ENCODE measurements at places on chromosomes 7 and 10.

DNA sequence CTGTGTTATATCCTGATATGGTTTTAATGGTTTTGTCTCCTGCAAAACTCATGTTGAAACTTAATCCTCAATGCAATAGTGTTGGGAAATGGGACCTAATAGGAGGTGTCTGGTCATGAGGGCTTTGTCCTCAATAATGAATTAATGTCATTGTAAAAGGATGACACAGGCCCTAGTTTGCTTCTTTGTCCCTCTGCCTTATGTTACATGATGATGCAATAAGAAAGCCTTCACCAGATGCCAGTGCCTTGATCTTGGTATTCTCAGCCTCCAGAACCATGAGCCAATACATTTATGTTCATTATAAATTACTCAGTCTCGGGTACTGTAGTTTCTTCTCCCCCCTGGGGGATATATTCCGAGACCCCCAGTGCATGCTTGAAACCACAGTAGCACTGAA is 1247.4 kb upstream of the SORCS1 start:
- no peak for DNase-seq

GRCh38 chr7:2567679-2568278 is 9.0 kb downstream of the IQCE start:
- DNase-seq = peak; percentile 80

- DNase-seq = no peak
Observed at GRCh38 chr10:125817337-125817946, 5.6 kb downstream of the UROS start.

DNA sequence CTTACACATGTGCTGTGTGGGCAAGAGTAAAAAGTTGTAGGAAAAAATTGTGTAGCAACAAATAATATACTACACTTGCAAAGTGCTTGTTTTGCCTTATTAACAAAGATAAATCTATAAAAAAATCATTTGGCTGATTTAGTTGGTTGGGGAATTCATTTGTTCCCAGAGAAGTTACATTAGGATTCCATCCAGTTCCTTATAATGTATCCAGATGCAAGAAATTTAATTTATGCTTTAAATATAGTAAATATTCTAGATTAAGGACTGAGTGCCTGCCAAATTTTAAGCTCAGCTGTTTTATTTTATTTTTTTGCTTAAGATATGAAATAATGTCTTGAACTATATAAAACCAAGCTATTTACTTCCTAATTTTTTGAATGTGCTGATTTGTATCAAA is 1169.9 kb downstream of the NXPH1 start:
- DNase-seq = no peak

DNA sequence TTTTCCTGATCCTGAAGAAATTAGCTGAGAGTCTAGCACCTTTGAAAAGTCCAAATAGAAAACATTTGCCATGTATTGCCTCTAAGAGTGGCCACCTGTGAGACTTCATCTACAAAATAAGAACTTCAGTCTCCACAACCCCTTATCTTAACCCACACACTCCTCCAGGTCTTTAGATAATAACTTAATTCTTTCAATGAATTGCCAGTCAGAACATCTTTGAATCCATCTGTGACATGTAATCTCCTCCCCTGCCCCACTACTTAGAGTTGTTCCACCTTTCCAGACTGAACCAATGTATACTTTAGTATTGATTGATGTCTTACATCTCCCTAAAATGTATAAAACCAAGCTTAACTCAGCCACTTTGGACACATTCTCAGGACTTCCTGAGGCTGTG is 84.4 kb upstream of the FAM171A1 start:
- no peak for DNase-seq

DNA sequence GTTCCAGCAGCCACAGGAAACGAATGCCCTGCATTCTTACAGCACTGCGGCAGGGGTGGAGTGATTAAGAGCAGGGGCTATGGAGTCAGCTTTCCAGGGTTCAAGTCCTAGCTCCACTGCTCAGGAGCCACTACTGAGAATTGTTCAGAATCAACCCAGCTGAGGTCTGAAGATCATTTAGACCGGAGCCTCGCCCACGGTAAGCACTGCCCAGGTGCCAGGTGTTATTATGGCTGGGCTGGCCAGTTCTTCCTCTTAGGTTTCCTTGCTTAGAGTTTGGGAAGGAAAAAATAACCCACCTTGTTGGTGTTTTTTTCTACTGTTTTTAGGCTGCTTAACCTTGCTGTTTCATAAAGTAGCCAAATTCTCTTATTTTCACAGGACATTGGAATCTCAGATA is 4.8 kb upstream of the FIGNL1 start:
- no peak for DNase-seq

DNA sequence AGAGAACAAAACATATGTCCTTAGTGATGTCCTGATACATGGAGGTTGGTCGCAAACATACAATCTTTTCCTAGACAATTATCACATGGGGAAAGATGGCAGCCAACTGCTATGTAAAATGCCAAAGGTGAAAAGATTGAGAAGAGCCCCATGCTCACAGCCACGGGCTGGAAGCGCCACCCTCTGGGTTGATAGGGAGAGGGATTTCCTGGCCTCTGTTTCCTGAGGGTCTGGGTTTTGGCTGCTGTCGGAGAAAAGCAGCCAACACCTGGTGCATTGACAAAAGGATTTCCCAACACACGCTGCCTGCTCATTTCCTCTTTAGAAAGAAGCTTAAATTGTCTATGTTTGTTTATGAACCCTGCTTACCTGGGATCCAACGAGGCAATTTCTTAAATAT is 43.8 kb downstream of the ITIH5 start:
- DNase-seq = no peak

- no peak for DNase-seq
Observed at GRCh38 chr10:78224602-78225001, 190.9 kb downstream of the RPS24 start.

DNA sequence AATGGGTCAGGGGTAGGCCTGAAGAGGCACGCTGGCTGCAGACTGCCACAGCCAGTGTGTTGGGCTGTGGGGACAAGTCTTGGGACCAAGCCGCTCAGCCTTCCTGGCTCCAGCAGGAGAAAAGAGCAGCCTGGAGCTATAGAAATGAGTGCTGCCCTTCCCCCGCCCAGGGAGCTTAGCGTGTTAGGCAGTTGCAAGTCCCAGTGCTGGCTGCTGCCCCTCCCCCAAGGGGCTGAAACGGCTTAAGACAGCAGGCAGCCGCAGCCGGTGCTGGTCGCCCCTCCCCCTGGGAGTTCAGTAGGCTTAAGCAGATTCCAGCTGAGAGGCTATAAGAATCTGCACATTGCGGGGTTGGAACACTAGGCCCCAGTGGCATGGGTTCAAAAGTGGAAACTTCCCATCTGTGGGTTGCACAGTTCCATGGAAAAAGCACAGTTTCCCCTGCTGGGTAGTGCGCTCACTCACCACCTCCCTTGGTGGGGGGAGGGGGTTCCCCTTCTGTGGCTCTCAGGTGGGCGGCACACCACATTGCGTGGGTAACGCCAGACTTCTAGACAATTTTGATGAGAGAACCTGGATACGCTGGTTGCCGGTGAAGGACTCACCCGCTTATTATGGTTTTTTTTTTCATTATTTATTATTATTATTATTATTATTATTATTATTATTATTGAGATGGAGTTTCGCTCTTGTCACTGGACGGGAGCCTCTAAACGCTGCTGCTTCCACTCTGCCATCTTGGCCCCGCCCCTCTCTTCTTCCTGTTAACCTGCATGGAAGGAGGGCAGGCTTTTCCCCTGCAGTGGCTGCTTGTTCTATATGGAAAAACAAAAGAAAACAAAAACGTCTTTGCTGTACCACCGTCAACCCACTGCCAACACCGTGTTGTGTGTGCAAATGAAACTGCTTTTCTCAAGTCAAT is 151.1 kb downstream of the CXCL12 start:
- no peak for DNase-seq

- DNase-seq = no peak
Observed at GRCh38 chr10:126022841-126023240, 126.5 kb downstream of the FANK1 start.

GRCh38 chr10:89738551-89739209 is 37.3 kb downstream of the KIF20B start:
- peak; percentile 18 for DNase-seq

DNA sequence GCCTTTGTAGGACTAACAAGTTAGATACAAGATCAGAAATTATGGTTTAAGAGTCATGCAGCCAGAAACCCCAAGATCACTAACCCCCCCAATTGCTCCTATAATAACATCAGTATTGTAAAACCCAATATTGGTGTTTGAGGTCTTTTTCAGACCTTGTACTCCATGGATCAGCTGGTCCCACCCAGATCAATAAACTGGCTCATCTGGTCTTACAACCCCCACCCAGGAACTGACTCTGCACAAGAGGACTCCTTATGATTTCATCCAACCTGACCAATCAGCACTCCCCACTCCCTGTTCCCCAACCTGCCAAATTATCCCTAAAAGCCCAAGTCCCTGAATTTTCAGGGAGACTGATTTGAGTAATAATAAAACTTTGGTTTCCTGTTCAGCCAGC is 6.4 kb upstream of the GSAP start:
- no peak for DNase-seq

- DNase-seq = no peak
Observed at GRCh38 chr10:69382382-69383117, 34.2 kb downstream of the TACR2 start.

- no peak for DNase-seq
Observed at GRCh38 chr10:112215342-112215774, 31.8 kb upstream of the GPAM start.

DNA sequence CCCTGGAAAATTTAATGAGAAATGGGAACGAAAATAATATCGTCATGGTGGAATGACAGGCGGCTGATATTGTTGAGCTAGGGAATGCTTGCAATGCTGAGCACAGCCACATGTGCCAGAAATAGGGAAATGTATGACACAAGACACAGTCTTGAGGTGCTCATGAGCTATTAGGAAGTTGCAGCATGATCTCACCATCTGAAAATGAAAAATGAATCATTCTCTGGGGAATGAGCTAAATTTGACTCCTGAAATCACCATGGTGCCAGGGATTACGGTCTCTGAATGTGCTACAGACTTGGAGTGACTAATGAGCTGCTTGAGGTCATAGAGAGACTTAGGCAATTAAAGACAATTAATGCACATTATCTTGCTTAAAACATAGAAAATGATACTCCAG is 845.0 kb downstream of the CNTNAP2 start:
- DNase-seq = peak; percentile 16

GRCh38 chr10:31032258-31033132 is 830 bp upstream of the ZNF438 start:
- DNase-seq = peak; percentile 98

DNA sequence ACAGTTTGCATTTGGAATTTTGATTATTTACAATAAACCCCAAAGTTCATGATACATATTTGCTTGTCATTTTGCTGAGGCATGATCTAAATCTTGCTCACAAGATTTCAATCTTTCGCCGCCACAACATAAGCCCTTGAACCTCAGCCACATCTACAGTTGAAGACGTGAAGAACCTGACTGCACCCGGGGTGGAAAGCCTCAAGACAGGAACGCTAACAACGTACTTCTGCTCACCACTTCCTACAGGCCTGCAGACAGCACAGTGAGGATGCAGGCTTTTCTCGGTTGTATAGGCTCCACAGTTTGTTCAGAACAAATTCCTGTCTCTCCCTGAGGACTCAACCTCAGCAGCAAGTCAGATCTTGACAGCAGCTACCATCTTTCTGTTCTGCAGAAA is 393.8 kb upstream of the PRKCQ start:
- peak; percentile 41 for DNase-seq

- DNase-seq = no peak
Observed at GRCh38 chr10:97199152-97199551, 13.4 kb upstream of the SLIT1 start.

DNA sequence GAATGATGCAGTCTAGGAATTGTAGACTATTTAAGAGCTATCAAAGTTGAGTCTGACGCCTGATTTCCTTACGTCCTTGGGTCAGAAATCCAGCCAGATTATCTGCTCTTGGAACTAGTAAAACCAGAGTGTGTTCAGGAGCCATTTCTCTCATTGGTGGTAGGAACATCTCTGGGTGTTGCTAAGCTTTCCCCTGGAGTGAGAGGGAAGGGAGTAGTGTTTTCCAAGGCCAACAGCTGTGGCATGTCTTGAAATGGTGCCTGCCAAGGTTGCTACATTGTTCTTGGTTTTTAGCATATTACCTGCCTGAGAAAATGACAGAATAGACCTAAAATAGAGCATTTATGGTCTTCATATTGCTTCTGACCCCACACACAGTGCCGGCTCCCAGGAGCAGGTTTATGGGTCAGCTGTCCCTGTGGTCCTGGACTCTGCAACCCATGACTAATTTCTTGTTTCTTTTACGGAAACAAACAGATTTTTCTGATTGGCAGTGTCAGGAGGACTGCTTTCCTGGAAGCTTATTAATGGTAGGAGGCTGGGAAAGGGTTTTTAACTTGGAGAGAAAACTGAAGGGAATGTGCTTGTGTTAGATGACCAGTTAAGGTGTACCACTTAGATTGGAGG is 17.5 kb downstream of the GBF1 start:
- DNase-seq = no peak

DNA sequence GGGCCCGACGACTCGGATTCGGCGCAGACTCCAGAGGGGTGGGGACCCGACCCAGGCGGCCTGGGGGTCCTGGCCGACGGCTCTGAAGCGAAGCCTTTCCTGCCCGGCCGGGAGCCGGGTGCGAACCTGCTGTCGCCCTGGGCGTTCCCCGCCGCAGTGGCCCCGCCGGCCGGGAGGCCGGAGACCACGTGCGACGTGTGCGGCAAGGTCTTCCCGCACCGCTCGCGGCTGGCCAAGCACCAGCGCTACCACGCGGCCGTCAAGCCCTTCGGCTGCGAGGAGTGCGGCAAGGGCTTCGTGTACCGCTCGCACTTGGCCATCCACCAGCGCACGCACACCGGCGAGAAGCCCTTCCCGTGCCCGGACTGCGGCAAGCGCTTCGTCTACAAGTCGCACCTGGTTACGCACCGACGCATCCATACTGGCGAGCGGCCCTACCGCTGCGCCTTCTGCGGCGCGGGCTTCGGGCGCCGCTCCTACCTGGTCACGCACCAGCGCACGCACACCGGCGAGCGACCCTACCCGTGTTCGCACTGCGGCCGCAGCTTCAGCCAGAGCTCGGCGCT is 15.4 kb downstream of the ZNF316 start:
- no peak for DNase-seq

GRCh38 chr10:31000071-31000782 is 31.4 kb downstream of the ZNF438 start:
- DNase-seq = no peak

GRCh38 chr10:127993056-127993690 is 86.3 kb downstream of the PTPRE start:
- no peak for DNase-seq

DNA sequence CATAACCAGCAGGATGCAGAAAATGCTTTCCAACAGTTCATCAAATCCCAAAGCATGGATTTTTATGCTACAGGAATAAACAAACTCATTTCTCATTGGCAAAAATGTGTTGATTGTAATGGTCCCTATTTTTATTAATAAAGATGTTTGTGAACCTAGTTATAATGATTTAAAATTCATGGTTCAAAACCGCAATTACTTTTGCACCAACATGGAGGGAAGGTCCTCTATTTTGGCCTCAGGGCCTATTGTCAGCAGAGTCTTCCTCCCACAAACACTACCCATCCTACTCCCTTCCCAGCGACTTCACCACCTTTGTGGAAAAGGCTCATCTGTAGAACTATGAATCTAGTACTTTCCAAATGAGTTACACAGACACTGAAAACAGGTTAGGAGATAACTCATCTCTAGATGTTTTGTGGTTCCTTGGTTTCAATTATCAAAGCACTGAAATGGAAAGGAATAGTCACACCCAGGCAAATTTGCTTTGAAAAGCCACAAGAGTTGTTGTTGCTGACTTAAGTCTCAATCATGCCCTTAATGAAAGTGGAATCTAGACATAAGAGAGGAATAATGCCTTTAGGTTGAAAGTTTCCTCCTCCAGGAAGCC is 59.4 kb upstream of the FRMD4A start:
- no peak for DNase-seq

All from Ammon's horn (tissue), 1 donor.